ENCODE measurements at places on chromosomes 16 and 17.

DNA sequence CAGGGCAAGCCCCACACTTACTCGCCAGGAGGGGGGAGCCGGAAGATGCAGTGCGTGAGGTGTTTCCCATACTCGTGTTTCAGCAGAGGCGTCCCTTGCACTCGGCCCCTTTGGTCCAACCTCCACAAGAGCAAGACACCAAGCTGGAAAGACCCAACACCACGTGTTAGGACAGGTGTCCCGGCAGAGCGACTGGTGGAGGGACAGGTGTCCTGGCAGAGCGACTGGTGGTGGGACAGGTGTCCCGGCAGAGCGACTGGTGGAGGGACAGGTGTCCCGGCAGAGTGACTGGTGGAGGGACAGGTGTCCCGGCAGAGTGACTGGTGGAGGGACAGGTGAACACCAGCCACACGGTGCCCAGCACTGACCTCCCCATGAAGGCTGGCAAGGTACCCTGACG is 19.4 kb downstream of the IFT140 start:
- DNase-seq, result no peak

- DNase-seq, result no peak
These were observed 20.0 kb upstream of the SLC35G3 start for GRCh38 chr17:35214192-35214591.

- DNase-seq, result no peak
These were observed 62.8 kb downstream of the CDK5R1 start for GRCh38 chr17:32549559-32549958.

DNA sequence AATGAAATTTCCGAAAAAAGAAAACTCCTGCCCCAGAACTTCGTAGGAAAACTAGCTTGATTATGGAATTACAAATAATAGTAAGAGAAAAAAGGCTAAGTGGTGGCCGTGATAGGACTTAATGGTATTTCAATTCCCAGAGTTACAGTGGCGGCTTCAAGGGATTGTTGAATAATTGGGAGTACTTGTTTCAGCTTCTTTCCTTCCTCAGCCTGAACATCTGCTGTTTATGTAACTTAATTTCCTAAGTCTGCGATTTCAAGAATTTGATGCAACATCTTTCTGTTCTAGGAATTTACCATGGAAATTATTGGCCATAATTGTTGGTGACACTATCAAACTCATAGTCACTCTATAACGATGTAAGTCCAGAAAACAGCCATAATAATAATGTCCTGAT is 684 bp upstream of the APPBP2 start:
- no peak for DNase-seq

GRCh38 chr16:66458853-66459252 is 31.8 kb downstream of the BEAN1 start:
- DNase-seq, result peak; percentile 46

DNA sequence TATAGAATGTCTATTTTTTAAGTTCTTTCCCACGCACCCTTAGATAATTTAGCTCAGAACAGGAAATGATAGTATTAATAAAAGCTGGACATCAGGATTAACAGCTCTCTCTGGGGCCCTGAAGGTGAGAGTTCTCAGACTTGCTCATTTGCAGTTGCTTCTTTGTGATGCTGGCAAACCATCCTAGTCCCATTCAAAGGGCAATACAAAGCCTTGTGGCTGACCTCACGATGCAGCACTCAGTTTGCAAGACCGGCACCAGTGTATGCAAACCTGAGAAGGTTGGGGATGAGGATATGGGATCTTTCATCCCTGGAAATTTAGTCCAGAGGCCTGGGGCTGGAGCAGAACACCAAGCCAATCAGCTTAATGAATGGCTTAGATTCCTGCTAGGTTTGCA is 29.3 kb downstream of the STH start:
- DNase-seq, result no peak

GRCh38 chr17:74454197-74455024 is 12.0 kb upstream of the CD300A start:
- peak; percentile 96 for DNase-seq

Measured in Right ventricle myocardium inferior (tissue), 1 donor.